Psoas muscle (tissue), 8 donors: ENCODE measurements at places on chromosomes 6 and 20. TPM values are rescaled to one million over a fixed set of nuclear protein-coding genes. Genes with fewer than 3 reads are reported as not detected.

Gene NKX2-2
- not detected for total RNA-seq

- no peak for DNase-seq
Measured at GRCh38 chr20:55888685-55889084, 116.6 kb downstream of the CBLN4 start.

DNA sequence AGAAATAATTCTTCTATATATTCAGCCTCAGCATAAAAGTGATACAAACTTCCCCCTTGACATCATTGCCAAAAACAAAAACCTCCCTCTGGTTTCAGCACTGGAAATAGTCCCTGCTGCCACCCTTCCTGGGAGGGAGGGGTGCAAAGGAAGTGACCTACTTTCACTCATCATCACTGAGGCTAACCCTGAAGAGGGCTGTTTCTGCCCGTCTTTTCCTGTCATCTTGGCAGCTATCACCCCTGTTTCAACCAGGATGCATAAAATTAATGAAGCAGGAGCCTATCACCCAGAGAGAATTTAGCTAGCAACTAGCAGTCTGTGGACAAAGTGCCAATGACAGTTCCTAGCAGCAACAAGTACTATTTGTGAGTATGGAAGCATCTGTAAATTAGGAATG is 397.8 kb downstream of the LAMA2 start:
- no peak for DNase-seq

DNA sequence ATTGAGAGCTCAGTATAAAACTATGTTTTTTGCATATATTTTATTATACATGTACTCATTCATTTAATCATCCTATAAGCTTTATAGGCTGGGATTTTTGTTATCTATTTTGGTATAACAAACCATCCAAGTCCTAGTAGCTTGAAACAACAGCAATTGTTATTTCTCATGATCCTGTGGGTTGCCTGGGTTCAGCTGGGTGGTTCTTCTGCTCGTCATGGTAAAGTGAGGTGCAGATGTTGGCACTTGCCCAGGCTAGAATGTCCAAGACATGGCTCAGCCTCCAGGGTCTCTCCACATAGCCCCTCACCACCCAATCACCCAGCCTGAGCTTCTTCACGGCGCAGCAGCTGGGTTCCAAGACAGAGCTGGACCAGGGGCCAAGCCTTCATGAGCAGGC is 20.8 kb upstream of the TM9SF4 start:
- DNase-seq, result no peak

Gene MYCT1
- 5.8 TPM for total RNA-seq
